Lower lobe of right lung (tissue), 2 donors: ENCODE measurements at places on chromosomes 1 and 21. TPM values are rescaled to one million over a fixed set of nuclear protein-coding genes. Genes with fewer than 3 reads are reported as not detected.
A peak's percentile ranks its signal among the peaks of the same experiment; 100 is the strongest.

DNA sequence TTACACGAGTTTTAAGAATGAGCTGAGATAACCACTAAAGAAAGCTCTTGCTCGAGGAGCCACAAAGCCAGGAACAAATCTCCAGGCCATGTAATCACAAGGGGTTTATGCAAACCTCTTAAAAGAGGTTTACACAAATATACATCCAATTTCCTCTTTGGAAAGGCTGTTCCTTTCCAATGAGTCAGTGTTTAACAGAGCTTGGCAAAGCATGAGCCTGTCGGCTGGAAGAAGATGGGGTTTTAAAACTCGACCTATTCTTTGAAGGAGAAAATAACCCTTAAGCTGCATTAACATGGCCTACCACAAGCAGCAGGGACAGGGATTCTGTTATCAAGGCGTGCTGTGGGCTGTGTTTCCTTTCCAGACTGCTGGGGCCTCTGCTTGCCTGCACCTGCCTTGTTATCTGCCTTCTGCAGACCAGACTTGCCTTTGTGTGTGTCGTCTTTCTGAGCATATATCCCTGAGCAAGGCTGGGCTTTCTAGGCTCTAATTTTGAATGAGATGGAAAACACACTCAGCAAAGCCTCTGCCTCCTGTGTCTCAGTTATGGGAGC is 40.6 kb upstream of the CYP2J2 start:
- DNase-seq, result no peak

- no peak for DNase-seq
Measured at GRCh38 chr1:183178545-183178944, 7.5 kb upstream of the LAMC2 start.

DNA sequence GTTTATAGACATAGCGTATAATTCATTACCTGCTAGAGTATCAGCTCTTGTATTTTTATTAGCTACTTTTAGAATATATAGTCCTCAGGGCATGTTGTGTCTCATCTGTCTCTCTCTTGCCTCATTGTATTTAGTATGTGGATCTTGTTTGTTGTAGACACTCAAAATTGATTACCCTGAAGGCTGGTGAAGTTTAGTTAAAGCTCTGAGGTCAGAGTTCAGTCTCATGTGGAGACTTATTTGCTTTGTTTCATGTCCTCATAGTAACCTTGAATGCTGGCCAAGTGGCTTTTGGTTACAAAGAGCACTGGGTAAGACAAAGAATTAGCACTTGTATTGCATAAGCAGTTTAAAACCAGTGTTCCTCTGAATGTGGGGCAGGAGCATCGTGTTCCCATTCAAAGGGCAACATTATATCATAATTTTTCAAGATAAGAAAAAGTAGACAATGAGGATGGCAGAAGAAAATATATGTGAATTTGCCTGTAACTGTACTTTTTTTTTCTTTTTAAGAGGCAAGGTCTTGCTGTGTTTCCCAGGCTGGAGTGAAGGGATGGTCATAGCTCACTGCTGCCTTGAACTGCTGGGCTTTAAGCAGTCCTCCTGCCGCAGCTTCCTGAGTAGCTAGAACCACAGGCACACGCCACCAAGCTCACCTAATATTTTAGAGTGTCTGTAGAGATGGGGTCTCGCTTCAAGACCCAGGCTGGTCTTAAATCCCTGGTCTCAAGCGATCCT is 17.4 kb downstream of the CNST start:
- DNase-seq, result no peak

GRCh38 chr1:19647643-19648042 is 3.5 kb downstream of the NBL1 start:
- no peak for DNase-seq

The BLZF1 gene
- 27.2 TPM for total RNA-seq

The YARS1 gene
- 96.7 TPM for total RNA-seq

GRCh38 chr1:182335771-182336566 is 55.6 kb downstream of the GLUL start:
- DNase-seq, result no peak

The FTCD gene
- total RNA-seq, result 1.5 TPM

DNA sequence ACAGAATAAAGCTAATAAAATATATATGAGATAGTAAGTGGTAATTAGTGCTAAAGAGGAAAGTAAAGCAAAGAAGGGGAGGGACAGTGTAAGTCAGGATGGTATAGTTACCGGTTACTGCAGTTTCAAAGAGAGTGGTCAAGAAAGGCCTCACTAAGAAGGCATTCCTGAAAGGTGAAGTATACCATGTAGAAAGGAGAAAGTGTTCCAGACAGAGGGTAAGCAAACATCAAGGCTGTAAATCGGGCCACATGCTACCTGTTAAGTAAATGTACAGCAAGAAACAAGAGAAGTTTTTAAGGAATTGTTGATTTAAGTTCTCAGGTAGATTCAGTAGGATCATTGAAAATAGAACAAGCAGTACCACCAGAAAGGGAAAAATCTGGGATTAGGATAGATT is 9.7 kb downstream of the DESI2 start:
- DNase-seq, result no peak

DNA sequence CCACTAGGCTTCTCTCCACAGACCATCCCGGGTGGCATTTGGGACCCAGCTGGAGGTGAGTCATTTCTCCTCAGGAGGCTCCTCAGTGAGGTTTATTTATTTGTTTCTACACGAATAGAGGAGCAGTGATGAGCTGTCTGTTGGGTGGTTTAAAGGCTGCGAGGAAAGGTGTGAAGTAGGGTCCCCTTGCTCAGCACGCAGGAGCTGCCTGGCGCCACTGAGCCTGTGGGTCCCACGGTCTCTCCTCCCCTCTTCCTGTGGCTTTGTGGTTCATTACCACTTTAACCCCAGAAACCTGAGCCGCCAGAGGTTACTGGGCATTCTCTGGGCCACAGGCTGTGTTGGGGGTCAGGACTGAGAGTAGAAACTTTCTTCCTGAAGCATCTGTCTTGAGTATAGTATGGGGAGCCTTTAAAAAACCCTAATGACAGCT is 39.9 kb downstream of the IL6R start:
- no peak for DNase-seq

The WRAP73 gene
- 22.5 TPM for total RNA-seq

The RCOR3 gene
- total RNA-seq, result 52.3 TPM

- DNase-seq, result no peak
Measured at GRCh38 chr1:179327679-179328078, 34.1 kb downstream of the SOAT1 start.

GRCh38 chr1:217457016-217457415 is 173.9 kb downstream of the GPATCH2 start:
- DNase-seq, result no peak

GRCh38 chr21:36105327-36105842 is 29.5 kb upstream of the CBR3 start:
- no peak for DNase-seq

DNA sequence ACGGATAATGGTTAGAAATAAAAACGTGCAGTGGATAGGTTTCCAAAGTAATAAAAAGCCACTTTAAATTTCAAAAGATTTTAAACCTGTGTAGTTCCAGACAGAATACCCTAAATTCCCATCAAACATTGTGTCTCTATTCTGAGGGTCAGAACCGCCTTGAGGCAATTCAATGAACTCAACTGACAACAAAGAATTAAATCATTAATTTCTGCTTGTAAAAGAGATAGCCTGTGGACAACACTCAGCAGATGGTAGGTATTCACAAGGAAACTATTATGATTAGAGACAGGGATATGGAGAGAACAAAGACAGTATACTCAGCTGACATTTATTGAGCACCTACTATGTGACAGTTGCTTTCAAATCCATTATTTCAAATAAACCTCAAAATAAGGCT is 35.1 kb upstream of the JUN start:
- no peak for DNase-seq

The RGS13 gene
- 5.0 TPM for total RNA-seq

DNA sequence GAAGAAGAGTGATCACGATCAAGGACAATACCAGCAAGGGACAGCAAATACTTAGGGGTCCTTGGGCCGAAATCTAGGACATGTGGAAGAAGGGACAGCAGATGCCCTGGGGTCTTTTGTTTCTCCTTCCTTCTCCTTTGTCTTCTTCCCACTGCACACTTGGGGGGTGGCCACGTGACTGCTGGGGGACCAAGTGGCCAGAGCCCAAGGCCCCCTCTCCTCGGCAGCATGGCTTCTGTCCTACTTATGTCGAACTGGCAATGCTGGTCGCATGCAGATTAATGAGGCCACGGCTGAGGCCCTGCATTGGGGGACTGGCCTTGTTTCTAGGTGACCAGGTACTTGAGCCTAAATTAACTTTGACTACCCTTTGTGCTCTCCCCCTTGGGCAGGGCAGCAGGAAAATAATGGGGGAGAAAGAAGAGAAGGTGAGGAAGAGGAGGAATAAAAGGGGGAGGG is 83.0 kb downstream of the GRIK3 start:
- DNase-seq, result no peak

GRCh38 chr21:42287193-42288083 is 27.8 kb downstream of the TFF3 start:
- DNase-seq, result no peak

GRCh38 chr1:203627851-203628200 is 1.2 kb downstream of the ATP2B4 start:
- peak; percentile 52 for DNase-seq

DNA sequence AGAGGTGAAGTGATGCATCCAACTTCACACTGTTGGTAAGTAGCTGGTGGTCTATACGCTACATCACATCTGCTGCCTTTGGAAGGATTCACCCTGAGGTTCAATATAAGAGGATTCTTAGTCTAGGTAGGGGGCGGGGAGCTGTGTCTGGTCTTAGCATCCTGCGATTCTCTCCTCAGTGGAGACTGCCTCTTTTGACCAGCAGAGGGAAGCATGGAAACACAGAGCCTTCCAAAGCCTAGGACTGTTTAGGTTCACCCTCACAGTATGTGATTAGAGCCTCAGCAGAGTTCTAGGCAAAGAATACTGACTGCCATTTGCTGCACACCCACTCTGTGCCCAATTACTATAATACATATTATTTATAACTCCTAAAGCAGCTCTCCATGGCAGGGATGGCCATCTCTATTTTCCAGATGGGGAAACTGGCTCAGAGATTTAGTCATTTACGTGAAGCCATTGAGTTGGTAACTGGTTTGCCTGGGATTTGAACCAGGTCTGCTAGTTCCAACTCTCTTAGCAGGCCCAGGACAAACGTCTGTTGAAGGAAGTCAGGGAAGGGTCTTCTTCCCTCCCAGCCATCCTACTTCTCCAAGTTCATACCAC is 28.9 kb upstream of the EFCAB14 start:
- DNase-seq, result no peak

The VTCN1 gene
- total RNA-seq, result 0.77 TPM

DNA sequence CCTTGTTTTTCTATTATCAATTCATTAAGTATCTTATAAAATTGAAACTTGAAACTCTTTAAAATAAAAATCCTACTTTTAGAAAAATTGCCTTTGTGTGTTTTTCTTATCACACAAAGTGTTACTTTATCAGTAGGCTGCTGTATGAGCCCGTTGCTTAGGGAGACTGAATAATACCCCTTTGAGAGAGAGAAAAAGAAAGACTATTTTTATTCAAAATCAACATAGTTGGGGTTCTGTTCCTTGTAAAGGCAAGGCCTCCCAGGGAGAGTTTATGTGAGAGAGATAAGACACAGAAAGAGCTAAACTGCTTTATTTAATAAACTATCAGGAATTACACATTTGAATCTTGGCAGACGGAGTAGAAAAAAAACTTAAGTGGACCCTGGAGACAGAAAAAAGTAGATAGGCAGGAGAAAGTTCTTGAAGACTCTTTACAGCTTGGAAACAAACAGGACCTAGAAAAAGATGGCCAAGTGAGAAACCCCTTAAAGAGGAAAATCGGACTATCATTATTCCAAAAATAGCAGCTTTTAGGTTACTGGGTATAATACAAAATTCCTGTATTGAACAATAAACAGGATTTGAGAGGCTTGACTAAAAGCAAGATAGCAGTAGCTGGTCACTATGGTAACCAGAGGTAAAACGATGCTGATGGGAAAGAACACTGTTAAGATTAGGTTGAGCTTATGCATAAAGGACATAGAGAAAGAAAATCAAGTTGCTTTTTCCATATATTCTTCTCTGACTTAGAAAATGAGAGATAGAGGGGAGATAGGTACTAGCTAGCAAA is 170.9 kb downstream of the LRRC7 start:
- DNase-seq, result no peak

GRCh38 chr1:24978383-24979032 is 48.4 kb upstream of the RUNX3 start:
- DNase-seq, result no peak

DNA sequence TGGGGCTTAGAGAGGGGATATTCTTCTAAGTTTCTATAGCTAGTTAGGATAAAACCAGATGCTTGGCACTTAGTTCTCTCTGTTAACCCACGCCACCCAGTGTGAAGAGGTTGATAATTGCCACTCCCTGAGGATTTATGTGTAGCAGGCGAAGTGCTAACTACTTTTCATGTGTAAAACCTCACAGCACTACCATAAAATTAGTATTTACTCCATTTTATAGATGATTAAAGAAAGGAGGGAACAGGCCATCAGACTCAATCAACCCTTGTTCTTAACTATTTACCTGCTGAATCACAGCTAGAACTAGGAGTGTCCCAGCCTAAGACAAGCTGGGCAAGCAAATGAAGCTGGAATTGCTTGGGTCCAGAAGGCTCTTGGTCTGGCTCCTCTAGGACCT is 8.9 kb downstream of the LIN28A start:
- no peak for DNase-seq

The NES gene
- total RNA-seq, result 39.8 TPM

GRCh38 chr21:33884376-33885171 is 31.0 kb downstream of the ATP5PO start:
- DNase-seq, result no peak

The CHI3L1 gene
- 22.2 TPM for total RNA-seq

- no peak for DNase-seq
Measured at GRCh38 chr1:204673909-204674649, 11.5 kb downstream of the LRRN2 start.

GRCh38 chr1:201489643-201490261 is 17.2 kb downstream of the CSRP1 start:
- DNase-seq, result no peak

The INSRR gene
- total RNA-seq, result not detected

DNA sequence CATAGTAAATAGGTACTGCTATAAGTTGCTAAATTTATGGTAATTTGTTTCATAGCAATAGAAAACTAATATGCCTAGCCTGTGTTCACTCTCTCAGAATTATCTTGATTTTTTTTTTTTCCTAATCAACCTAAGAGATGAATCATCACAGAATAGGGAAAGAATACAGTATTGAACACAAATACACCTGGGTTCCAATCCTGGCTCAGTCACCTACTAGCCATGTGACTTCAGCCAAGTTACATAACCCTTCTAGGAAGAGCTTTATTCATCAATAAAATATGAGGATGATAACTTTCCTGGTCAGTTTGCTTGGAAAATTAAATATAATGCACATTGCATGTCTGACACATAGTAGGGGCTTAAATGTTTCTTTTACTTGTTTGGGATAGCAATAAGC is 279.5 kb downstream of the FOXD2 start:
- DNase-seq, result no peak

The TTC39A gene
- total RNA-seq, result 34.9 TPM
